Stimulated activated CD8-positive, alpha-beta memory T cell treated with anti-CD3 and anti-CD28 coated beads, Interleukin-2, amount 100 ng/mL, for 1 hour (primary cell): ENCODE measurements at places on chromosomes 3 and 15.

- no peak for DNase-seq
Measured at GRCh38 chr15:53324061-53324460, 435.4 kb downstream of the WDR72 start.

GRCh38 chr15:44158111-44158510, 37.0 kb downstream of the FRMD5 start:
- DNase-seq = no peak

DNA sequence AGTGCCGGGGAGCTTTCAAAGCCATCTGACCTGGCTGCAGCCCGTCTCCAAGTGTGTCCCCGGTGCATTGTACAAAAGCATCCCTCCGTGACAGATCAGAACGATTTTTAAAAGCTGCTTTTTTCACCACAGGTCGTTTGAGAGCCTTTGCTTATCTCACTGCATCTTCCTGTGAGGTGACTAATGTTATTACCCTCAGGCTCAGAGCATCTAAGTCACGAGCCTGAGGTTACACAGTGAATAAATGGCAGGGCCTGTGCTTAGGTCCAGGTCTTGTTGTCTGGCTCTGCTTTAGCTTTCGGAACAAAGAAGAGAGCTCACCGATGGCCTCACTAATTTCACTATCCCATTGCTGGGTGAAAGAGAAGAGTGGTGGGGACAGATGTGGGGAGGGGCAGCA, 83.3 kb downstream of the SEC22A start:
- DNase-seq = no peak

DNA sequence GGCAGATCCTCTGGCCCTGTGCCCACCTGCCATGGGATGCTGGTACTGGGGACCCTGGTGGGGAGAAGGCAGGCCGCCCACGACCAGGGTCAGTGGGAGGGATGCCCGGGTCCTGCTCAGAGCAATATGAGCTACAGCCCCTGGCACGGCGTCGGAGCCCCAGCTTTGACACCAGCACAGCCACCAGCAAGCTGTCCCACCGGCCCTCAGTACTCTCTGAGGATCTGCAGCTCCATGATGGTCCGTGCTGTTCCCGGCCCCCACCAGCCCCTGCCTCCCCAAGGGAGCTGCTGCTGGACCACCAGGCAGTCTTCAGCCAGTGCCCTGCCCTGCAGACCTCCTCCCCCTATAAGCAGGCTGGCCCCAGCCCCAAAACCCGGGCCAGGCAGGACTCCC, 11.5 kb downstream of the DISP2 start:
- DNase-seq = no peak

DNA sequence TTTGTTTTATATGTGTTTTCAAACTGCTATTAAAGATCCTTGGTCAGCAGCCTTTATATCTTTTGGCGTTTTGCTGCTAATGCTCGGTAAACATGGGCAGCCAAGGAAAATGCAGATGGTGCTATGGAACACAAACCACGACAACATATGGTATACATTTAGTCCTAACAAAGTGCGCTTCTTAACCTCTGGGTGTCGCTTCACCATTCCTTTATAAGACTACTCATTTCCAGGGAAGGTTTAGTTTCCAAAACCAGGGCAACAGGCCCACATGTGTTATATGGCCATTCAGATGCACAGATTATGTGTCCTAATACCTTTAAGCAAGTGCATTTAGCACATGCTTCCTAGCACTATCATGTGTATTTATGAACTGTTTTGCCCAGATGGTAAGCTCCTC, 14.7 kb downstream of the SHOX2 start:
- DNase-seq = no peak

DNA sequence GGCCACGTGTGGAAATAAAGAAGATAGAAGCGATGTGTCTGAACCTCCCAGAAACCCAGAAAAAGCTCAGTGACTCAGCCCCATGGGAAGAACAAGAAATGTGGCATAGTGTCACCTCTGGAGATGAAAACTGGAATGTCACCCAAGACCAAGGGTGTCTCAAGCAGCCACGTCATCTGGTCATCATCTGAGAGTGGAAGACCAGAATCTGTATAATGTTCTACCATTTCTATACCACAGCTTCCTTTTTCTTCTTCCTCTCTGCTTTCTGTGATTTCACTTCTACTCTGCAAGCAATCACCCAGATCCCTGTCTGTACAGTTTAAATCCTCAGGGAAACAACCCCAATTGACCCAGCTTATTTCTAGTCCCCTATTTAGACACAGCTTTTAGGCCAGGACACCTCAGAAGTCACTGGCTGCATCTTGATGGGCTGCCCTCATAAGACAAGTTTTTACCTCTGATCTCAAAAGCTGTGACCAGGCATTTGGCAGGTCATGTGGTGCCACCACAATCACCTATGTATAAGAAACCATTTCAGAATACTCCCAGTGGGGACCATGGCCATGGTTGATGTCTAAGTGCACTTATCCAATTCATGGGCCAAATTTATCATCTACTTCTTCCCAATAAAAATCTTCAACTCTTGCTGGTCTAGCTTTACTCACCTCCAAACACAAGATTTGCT, 278.5 kb upstream of the UMPS start:
- DNase-seq = no peak

DNA sequence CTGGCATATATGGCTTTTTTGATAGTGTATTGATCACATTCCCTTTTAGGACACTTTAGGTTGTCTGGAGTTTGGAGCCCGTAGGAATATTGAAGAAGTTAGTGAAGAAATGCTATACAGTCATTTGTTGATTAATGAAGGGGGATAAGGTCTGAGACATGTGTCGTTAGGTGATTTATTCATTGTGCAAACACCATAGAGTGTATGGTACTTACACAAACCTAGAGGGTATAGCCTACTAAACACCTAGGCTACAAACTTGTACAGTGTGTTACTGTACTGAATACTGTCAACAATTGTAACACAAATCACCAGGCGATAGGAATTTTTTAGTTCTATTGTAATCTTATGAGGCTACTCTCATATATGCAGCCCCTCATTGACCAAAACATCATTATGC, 3.3 kb downstream of the TPM1 start:
- DNase-seq = no peak

- DNase-seq = no peak
Measured at GRCh38 chr15:71635735-71636134, 174.6 kb upstream of the NR2E3 start.
